ENCODE measurements at places on chromosomes 13 and 19. TPM values are rescaled to one million over a fixed set of nuclear protein-coding genes. Genes with fewer than 3 reads are reported as not detected.

DNA sequence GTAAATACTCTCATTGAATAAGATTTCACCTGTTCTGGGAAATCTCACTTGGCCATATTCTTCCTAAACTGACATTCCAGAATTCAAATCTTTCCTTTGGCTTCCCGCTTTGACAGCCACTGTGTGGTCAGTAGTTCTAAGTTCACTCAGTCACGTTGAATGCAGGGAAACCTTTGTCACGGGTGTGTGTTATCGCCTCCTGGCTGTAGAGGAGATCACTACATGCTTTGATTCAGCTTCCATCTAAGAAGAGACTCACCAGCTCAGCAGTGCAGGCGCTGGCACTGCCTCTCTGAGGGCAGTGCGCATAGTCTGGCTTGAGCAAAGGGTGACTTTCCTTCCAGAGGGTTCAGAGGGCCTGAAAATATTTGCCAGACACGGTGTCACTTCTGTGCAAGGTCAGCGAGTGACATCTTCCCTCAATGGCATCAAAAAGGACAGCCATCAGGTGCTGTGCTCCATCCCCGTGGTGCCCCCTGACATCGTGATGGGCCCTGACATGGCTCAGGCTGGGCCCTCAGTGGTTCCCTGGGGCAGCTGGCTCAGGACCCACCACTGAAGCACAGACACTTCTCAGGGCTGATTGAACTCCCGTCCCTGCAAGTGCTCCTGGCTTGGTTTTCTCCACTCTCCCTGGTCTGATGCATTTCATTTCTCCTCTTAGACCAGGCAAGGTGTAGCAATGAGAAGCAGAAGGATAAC lies 635.4 kb upstream of the ARGLU1 start:
- H3K4me1 ChIP-seq: no peaks in the 10 kb centered on the region
- no peaks in the 10 kb centered on the region for H3K36me3 ChIP-seq
- H3K27ac ChIP-seq: peak overlapping the region; percentile 57
- H3K27me3 ChIP-seq: no peaks in the 10 kb centered on the region
- no peak for DNase-seq
- H3K4me3 ChIP-seq: no peak overlapping the region

Gene GJB6
- total RNA-seq: not detected

Gene ZNF439
- 21.7 TPM for total RNA-seq

GRCh38 chr19:58429745-58430144 lies 10.2 kb downstream of the ZNF132 start:
- DNase-seq: no peak
- H3K4me1 ChIP-seq: no peaks in the 10 kb centered on the region
- H3K4me3 ChIP-seq: no peak overlapping the region
- no peak overlapping the region for H3K27ac ChIP-seq
- no peaks in the 10 kb centered on the region for H3K27me3 ChIP-seq

Gene CIRBP
- 443 TPM for total RNA-seq

Gene FFAR2
- 6.2 TPM for total RNA-seq

Gene NCCRP1
- total RNA-seq: 0.09 TPM

DNA sequence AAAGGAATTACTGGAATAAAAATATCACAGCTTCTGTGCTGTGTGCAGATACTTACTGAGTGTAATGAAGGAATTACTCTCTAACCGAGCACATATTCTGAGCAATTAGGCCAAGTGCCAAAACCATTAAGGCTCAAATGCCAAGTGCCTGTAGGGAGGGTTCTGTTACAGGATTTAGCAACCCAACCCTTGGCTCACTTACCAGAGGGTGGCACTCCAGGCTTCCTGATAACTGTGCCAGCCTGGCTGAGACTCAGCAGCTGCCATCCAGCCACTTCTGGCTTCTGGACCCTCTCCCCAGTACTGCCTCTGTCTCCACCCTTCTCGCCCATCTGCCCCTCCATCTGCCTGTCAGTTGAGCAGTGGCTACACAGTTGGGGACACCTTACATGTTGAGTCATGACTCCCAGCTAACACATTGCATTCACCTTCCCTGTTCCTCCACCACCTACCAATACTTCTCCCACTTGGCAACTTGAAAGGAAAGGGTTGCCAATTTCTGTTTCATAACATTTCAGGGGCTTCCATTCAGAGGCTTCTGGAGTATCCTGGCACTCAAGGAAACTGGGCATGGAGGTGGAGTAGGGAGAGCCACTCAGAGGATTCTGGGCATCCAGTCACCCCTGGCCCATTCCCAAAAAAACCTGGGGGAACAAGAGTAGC lies 110.5 kb downstream of the COG6 start:
- H3K4me3 ChIP-seq: no peak overlapping the region
- H3K36me3 ChIP-seq: no peaks in the 10 kb centered on the region
- H3K4me1 ChIP-seq: no peaks in the 10 kb centered on the region
- no peaks in the 10 kb centered on the region for H3K27me3 ChIP-seq

DNA sequence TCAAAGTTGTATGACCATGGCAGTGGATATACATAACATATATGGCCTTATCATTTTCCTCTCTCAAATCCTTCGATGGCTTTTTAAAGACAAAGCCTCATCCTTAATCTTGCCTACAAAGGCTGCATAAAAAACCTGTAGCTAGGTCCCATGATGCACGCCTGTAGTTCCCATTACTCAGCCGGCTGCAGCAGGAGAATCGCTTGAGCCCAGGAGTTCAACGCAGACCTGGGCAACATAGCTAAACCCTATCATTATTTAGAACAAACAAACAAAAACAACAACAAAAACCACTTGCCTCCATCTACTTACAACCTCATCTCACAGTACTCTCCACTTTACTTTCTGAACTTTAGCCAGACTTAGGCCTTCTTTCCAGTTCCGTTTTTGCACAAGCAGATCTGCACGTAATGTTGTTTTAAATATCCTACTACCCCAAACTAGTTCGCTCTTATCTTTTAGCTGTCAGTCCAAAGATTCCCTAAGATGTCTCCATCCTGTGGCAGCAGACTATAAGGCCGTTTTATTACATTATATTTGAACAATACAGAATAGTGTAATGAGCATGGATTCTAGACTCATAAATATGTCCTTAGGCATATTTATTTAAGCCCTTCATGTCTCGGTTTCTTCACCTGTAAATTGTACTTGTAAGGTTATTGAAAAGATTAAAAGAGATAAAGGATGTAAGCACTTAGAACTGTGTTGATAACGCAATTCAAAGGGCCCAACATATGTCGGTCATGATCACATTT lies 969 bp upstream of the POMP start:
- DNase-seq: peak; percentile 61
- no peaks in the 10 kb centered on the region for H3K27me3 ChIP-seq
- peaks cover 8% of the 10 kb centered on the region for H3K4me1 ChIP-seq
- peak overlapping the region; percentile 86 for H3K4me3 ChIP-seq
- H3K27ac ChIP-seq: peak overlapping the region; percentile 89

Gene IZUMO1
- 3.1 TPM for total RNA-seq

GRCh38 chr13:33153421-33154404 lies 131.8 kb downstream of the STARD13 start:
- DNase-seq: peak; percentile 29
- H3K36me3 ChIP-seq: peaks cover 9% of the 10 kb centered on the region
- H3K27me3 ChIP-seq: no peaks in the 10 kb centered on the region
- H3K4me3 ChIP-seq: no peak overlapping the region
- peaks cover 4% of the 10 kb centered on the region for H3K4me1 ChIP-seq
- peak overlapping the region; percentile 43 for H3K27ac ChIP-seq

- H3K36me3 ChIP-seq: no peaks in the 10 kb centered on the region
- no peak for DNase-seq
- no peaks in the 10 kb centered on the region for H3K27me3 ChIP-seq
- H3K4me1 ChIP-seq: no peaks in the 10 kb centered on the region
- no peak overlapping the region for H3K4me3 ChIP-seq
- H3K27ac ChIP-seq: no peak overlapping the region
Observed at GRCh38 chr19:3316659-3317207, 49.6 kb upstream of the NFIC start.

DNA sequence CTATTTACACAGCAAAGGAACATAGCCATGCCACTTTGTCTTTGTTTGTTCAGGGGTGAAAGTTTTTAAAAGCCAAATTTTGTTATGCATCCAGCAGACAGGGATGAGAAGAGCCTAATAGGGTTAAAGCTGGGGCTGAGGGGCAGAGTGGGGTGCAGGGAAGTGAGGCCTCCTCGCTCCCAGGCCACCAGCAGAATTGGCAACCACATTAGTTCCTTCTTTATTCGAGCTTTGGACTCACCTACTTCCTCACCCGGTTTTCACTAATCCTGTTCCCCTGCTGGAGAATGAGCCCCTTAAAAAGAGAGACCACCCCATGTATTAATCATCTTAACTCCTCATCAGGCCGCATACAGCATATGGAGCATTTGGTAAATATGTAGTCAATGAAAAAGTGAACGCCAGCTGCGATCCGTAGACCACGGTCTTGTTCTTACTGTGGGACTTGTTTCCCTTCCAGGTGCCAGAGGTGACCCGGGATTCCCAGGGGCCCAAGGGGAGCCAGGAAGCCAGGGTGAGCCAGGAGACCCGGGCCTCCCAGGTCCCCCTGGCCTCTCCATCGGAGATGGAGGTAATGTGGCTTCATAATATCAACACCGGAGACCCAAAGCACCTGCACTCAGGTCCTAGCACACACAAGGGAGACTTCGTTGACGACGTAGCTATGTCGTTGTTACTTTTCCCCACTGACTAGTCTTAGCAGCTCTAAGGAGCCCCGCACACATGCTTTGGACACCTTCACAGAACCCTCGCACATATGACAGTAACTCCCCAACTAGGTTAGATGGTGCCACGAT lies 112.1 kb downstream of the RAB20 start:
- H3K4me3 ChIP-seq: no peak overlapping the region
- peaks cover 27% of the 10 kb centered on the region for H3K36me3 ChIP-seq
- H3K27ac ChIP-seq: no peak overlapping the region
- no peak for DNase-seq
- H3K4me1 ChIP-seq: no peaks in the 10 kb centered on the region

Gene FAM216B
- 36.3 TPM for total RNA-seq

DNA sequence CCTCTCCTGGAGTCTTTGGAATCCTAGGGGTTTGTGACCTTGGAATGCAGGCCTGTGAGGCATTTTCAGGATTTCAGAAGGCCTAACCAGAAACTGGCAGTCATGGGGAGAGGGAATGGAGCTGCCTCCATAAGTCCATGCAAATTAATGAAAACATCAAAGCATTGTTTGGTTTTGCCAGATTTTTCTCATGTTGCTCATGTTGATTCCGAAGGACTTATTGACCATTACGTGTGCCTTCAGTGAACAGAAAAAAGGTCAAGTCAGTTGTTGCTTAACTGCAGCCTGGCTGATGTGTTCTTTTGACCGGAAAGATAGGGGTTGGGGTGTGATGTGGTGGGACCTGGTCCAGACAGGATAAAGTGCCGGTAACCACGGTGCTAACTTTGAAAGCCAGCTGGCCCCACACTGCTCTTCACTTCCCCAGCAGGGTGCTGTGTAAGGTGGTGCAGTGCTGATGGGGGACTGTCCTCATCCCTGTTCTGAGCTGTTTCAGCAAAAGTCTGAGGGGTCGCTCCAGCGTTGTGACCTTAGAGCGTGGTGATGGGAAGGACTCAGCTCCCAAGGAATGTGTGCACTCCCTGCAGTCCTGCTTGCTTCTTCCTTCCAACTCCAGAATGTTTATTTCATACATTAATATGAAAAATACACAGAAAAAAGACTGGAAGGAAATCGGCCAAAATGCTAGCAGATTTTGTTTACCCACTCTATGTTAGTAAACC lies 3.5 kb downstream of the RNF113B start:
- no peak overlapping the region for H3K4me3 ChIP-seq
- peak; percentile 63 for DNase-seq
- H3K4me1 ChIP-seq: peaks cover 40% of the 10 kb centered on the region
- H3K36me3 ChIP-seq: peaks cover 4% of the 10 kb centered on the region
- no peaks in the 10 kb centered on the region for H3K27me3 ChIP-seq

Gene CNFN
- total RNA-seq: 1.0 TPM

GRCh38 chr13:85659493-85659892 lies 139.7 kb downstream of the SLITRK6 start:
- peak; percentile 55 for DNase-seq
- no peaks in the 10 kb centered on the region for H3K36me3 ChIP-seq
- H3K4me1 ChIP-seq: peaks cover 6% of the 10 kb centered on the region
- no peak overlapping the region for H3K27ac ChIP-seq

GRCh38 chr13:27919934-27920676 lies at the start of gene PDX1:
Gene PDX1, plus strand, starts transcription at chr13:27920000. Its CDS starts 139 bp downstream, at chr13:27920139.
- no peak within 1 kb of the TSS for H3K4me3 ChIP-seq
- H3K27me3 ChIP-seq: peaks cover 21% of the 10 kb centered on the region
- peak; percentile 48 for DNase-seq
- H3K4me1 ChIP-seq: no peaks in the 10 kb centered on the region
- H3K27ac ChIP-seq: no peak within 1 kb of the TSS
- H3K36me3 ChIP-seq: no peaks in the 10 kb centered on the region

Gene SIGLEC8
- 0.34 TPM for total RNA-seq

Gene RB1
- 69.9 TPM for total RNA-seq

DNA sequence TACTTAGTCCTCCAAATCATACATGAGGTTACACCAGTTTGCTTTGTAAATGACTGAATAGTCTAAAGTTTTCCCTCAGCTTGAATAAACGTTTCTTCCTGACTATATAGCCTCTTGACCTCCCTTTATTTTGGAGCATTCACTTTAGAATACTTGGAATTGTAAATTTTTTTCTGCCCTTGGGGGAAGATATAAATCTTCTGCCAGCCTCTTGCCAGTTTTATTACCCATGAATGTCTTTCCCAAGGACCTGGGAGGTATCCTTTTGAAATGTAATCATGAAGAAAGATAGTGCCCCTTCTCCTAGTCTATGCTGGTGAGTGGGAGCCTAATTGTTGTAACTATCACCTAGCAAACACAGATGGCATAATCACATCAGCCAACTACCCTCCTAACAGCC lies 2033.9 kb upstream of the PCDH20 start:
- no peak for DNase-seq
- H3K4me3 ChIP-seq: no peak overlapping the region
- H3K27ac ChIP-seq: no peak overlapping the region
- no peaks in the 10 kb centered on the region for H3K27me3 ChIP-seq

DNA sequence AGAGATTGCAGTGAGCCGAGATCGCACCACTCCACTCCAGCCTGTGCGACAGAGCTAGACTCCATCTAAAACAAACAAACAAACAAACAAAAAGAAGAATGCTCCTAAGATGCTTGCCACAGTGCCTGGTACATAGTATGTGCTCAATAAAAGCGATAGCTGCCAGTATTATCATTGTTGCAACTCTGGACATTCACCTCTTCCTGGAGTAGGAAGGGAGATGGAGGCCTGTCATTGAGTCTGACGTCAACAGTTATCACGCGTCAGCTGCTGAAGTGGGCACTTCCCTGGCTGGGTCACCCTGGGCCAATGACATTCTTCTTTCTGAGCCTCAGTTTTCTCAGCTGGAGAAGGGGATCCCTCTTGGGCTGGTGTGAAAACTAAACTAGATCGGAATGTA lies 4.2 kb upstream of the PLAUR start:
- H3K27me3 ChIP-seq: peaks cover 4% of the 10 kb centered on the region
- no peaks in the 10 kb centered on the region for H3K36me3 ChIP-seq

Gene EDDM13
- not detected for total RNA-seq

- H3K36me3 ChIP-seq: peaks cover 71% of the 10 kb centered on the region
- no peak overlapping the region for H3K27ac ChIP-seq
- H3K4me1 ChIP-seq: peaks cover 5% of the 10 kb centered on the region
- H3K4me3 ChIP-seq: no peak overlapping the region
Observed at GRCh38 chr19:46388311-46389095, 24.9 kb downstream of the CCDC8 start.

Gene ZNF417
- 16.6 TPM for total RNA-seq

GRCh38 chr19:3674784-3675543 lies 25.3 kb downstream of the PIP5K1C start:
- peaks cover 24% of the 10 kb centered on the region for H3K4me1 ChIP-seq
- H3K4me3 ChIP-seq: no peak overlapping the region
- DNase-seq: no peak
- H3K27ac ChIP-seq: no peak overlapping the region
- H3K36me3 ChIP-seq: no peaks in the 10 kb centered on the region
